ENCODE measurements at places on chromosomes 13 and 19.
A peak's percentile ranks its signal among the peaks of the same experiment; 100 is the strongest.

GRCh38 chr13:58329746-58330145, 698.2 kb downstream of the PCDH17 start:
- DNase-seq: no peak

GRCh38 chr19:39052243-39052746, 19.9 kb upstream of the FBXO27 start:
- peak; percentile 37 for DNase-seq

GRCh38 chr13:46799139-46799538, 2.2 kb upstream of the ESD start:
- no peak for DNase-seq

DNA sequence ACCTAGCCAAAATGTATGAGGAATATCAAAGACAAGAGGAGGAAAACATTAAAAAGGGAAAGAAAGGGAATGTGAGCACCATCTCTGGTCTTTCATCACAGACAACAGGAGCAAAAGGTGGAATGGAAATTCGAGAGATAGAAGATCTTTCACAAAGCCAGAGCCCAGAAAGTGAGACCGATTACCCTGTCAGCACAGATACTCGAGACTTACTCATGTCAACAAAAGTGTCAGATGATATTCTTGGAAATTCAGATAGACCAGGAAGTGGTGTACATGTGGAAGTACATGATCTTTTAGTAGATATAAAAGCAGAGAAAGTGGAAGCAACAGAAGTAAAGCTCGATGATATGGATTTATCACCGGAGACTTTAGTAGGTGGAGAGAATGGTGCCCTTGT, 217.0 kb downstream of the NBEA start:
- DNase-seq: no peak

- no peak for DNase-seq
Observed at GRCh38 chr19:4374498-4375163, 25.7 kb downstream of the SH3GL1 start.

All from T-helper 22 cell (primary cell).